ENCODE measurements at places on chromosomes 16 and 17. TPM values are rescaled to one million over a fixed set of nuclear protein-coding genes. Genes with fewer than 3 reads are reported as not detected.

SENP3 gene
- total RNA-seq = 43.7 TPM

FOXC2 gene
- not detected for total RNA-seq

TAT gene
- total RNA-seq = not detected

DNA sequence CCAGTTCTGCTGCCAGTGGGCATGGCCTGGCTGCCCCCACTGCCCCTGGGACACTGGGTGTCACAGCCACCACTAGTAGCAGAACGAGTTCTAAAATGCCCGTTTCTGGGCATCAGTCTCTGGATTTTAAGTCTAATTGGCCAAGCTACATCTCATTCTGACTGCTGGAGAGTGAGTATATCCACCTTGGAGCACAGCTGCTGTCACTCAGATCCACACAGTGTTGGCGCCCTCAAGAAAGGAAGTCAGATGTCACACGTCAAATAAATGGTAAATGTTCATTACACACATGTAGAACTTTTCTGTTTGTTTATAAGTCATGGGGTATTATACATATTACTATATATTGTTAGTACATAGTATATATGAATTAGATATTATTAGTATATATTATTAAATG, 19.4 kb downstream of the GNGT2 start:
- DNase-seq = no peak

GRCh38 chr16:84652566-84652965, 4.3 kb downstream of the KLHL36 start:
- peak; percentile 43 for DNase-seq

Data from activated naive CD8-positive, alpha-beta T cell treated with anti-CD3 and anti-CD28 coated beads, Interleukin-2, amount 10 ng/mL, durations not matched to agents 7 days and 5 days (primary cell).